ENCODE measurements at places on chromosomes 1 and 21. TPM values are rescaled to one million over a fixed set of nuclear protein-coding genes. Genes with fewer than 3 reads are reported as not detected.

The RCC2 gene
- total RNA-seq = 42.1 TPM

The SPRR1A gene
- not detected for total RNA-seq

- DNase-seq = no peak
These were observed 7.0 kb upstream of the POU3F1 start for GRCh38 chr1:38053416-38054091.

DNA sequence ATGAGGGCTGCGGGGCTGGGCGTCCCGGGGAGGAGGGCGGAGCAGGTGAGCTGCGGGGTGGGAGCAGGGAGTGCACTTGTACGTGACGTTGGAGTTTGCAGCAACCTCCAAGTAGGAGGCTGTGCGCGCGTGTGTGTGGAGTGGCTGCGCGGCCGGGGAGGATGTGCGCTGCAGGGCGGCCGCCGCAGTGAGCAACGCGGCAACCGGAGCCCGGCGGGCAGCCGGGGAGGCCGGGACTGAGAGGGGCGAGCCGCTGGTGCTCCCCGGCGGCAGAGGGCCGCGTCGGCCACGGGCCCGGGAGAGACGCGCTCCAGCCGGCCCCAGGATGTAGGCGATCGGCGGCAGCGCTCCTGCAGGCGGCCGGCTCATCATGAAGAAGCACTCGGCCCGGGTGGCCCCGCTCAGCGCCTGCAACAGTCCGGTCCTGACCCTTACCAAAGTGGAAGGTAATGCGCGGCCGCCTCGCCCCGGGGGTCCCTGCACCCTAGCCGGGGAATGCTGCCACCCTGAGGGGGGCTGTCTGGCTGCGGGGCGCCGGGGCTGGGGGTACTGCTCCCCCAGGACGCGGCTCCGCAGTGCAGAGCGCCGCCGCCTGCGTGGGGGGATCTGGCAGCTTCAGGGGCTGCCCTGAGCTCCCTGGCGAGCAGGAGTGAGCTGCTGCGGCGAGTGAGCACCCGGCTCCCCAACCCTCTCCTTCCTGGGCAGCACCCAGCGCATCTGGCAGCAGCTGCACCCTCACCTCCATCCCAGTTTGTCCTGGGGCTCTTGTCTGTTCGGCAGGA lies 158.9 kb upstream of the COA6 start:
- DNase-seq = peak; percentile 63

DNA sequence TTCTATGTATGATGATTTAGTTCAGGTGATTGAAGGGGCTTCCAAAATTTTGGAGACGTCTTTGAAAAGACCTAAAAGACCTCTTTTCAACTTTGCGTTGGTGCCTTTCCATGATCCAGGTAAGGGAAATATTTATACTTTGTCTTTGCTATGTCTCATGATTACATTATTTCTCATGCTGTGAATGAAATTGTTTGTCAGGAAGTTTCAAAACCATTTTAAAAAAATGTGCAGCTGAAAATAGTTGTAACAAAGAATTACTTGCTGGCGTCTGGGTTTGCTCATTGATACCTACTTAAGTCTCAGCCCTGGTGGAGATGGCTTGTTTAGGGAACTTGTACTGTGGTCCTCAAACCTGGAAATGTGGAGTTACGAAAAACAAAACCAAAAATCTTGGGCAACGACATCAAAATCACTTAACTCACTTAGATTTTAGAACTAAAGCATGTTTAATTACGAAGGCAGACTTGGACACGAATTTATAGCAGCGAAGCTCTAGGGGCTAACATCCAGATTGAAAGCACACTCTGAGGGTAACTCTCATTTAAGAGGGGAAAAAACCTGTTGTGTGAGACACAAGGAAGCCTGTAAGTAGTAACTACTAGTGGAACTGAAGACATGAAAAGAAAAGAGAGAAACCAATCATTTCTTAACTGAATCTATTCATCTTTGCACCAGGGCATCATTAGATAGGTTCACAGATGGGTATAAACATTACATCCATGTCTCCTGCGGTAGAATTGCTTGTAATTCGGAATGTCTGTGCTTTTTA lies 924 bp downstream of the HMCN1 start:
- peak; percentile 3 for DNase-seq

GRCh38 chr1:51514733-51515132 lies 4.3 kb downstream of the EPS15 start:
- no peak for DNase-seq

- DNase-seq = peak; percentile 61
These were observed 115.5 kb upstream of the NCAM2 start for GRCh38 chr21:20882462-20883407.
